ENCODE measurements at places on chromosomes 4 and X. TPM values are rescaled to one million over a fixed set of nuclear protein-coding genes. Genes with fewer than 3 reads are reported as not detected.

The LETM1 gene
- 57.5 TPM for total RNA-seq

The MAOB gene
- total RNA-seq = 0.19 TPM

The F9 gene
- not detected for total RNA-seq

The SLC39A8 gene
- total RNA-seq = 3.5 TPM

The KIT gene
- 129 TPM for total RNA-seq

The TEX13B gene
- 0.47 TPM for total RNA-seq

The EIF4E gene
- total RNA-seq = 102 TPM

The IKBKG gene
- total RNA-seq = 18.8 TPM

The TDO2 gene
- not detected for total RNA-seq

The STOX2 gene
- total RNA-seq = 1.1 TPM

The GPR143 gene
- total RNA-seq = 10.9 TPM

The CHRNA9 gene
- total RNA-seq = not detected

The CLIC2 gene
- total RNA-seq = 4.0 TPM

The JADE3 gene
- 9.9 TPM for total RNA-seq

The MAGEB10 gene
- total RNA-seq = not detected

The DGAT2L6 gene
- not detected for total RNA-seq

The SPANXN3 gene
- total RNA-seq = not detected

The TMEM156 gene
- total RNA-seq = 9.6 TPM

The PITX2 gene
- not detected for total RNA-seq

The ZXDA gene
- 7.6 TPM for total RNA-seq

The SSX4 gene
- not detected for total RNA-seq

The CFAP99 gene
- not detected for total RNA-seq

The POU3F4 gene
- total RNA-seq = not detected

The PRKG2 gene
- 0.82 TPM for total RNA-seq

The PPEF2 gene
- not detected for total RNA-seq

The AKAP14 gene
- not detected for total RNA-seq

The HMGN5 gene
- total RNA-seq = 0.29 TPM

The CITED1 gene
- total RNA-seq = not detected

The VEGFC gene
- total RNA-seq = 35.1 TPM

The GPRASP3 gene
- 3.6 TPM for total RNA-seq

The NPNT gene
- 2.1 TPM for total RNA-seq

The XAGE2 gene
- total RNA-seq = not detected

The ANXA10 gene
- total RNA-seq = 0.82 TPM

The ITIH6 gene
- under 0.01 TPM for total RNA-seq

The ARR3 gene
- not detected for total RNA-seq

The FAM47A gene
- not detected for total RNA-seq

The PRAF2 gene
- 14.1 TPM for total RNA-seq

The SLC25A6 gene
- 312 TPM for total RNA-seq

The CSAG1 gene
- total RNA-seq = not detected

The SOX3 gene
- total RNA-seq = not detected

The DMD gene
- total RNA-seq = 1.6 TPM

The ASMT gene
- not detected for total RNA-seq

The SH3BP2 gene
- 48.0 TPM for total RNA-seq

The PCDH18 gene
- total RNA-seq = under 0.01 TPM

The SYTL4 gene
- total RNA-seq = 10.5 TPM

The C4orf54 gene
- total RNA-seq = 0.53 TPM

The FGA gene
- not detected for total RNA-seq

The TKTL1 gene
- not detected for total RNA-seq

The TEX11 gene
- total RNA-seq = not detected

The MFAP3L gene
- total RNA-seq = 1.6 TPM

The UGT2B11 gene
- total RNA-seq = not detected

All from glomerular endothelial cell (primary cell).